ENCODE measurements at places on chromosomes 3 and 15.

DNA sequence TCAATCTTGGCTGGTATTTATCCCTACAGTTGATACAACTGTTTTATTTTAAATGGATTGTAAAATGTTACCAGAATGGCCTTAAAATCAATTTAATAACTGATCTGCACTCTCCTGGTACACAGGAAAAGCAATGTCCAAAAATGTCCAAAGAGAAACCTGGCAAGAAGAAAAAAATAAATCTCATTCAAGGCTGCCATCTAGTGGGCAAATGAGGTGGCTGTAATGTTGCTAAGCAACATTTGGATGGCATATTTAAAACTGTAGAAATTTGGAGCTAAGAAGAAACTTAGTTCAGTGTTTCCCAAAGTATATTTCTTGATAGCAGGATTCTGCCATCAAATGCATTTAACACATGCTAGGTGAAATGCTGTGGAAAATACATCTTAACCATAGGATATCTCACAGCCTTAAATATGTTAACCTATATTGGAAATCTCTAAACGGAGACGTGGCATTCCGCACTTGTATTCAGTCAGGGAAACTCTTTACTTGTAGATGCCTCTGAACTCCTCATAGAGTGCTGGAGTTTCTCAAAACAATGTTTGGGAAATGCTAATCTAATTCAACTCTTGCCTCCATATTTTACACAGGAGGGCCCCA lies 216.8 kb downstream of the ERC2 start:
- DNase-seq: peak; percentile 43

- peak; percentile 70 for DNase-seq
Observed at GRCh38 chr15:52069559-52069958, 43.0 kb downstream of the BCL2L10 start.

DNA sequence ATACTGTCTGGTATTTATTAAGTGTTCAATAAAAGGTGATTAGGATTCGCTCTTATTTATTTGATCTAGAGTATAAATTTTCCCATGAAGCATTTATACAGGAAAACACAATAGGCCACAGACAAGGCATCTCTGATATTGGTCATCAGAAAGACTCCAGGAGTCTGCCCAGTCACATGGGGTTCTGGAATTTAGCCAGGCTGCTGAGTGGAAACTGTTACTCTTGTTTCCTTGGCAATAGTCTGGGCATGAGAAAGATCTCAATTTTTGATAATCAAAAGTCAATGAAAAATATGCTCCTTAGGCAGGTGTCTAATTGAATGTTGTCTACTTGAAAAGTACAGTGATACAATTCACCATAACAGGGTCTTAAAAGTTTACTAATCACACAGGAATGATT lies 161.2 kb downstream of the FRMD5 start:
- DNase-seq: no peak

GRCh38 chr3:179546814-179547241 lies 15.9 kb upstream of the ACTL6A start:
- no peak for DNase-seq

DNA sequence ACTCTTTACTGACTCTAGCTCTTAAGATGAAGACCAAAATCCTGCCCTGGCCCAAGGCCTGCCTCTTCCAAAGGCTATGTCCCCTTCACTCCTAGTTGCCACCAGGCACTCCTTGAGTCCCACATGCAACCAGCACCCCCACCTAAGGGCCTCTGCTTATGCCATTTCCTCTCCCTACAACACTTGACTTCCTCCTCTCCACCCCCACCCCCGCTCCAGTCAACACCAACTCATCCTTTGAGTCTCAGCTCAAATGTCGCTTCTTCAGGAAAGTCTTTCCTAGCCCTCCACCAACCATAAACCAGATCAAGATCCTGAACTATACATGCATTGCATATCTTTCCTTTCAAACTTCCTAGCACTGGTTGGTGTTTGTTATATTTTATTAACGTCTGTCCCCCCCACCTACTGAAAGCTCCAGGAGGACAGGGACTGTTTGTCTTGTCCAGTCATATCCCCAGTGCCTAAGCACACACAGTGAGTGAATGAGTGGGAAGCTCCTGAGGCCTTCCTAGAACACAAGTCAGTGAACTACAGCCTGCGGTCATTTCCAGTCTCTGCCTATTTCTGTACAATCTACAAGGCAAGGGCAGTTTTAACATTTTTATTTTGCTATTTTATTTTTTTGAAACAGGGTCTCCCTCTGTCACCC lies 7.3 kb downstream of the TBC1D2B start:
- DNase-seq: no peak

- DNase-seq: no peak
Observed at GRCh38 chr15:48654801-48655200, 9.3 kb upstream of the FBN1 start.

DNA sequence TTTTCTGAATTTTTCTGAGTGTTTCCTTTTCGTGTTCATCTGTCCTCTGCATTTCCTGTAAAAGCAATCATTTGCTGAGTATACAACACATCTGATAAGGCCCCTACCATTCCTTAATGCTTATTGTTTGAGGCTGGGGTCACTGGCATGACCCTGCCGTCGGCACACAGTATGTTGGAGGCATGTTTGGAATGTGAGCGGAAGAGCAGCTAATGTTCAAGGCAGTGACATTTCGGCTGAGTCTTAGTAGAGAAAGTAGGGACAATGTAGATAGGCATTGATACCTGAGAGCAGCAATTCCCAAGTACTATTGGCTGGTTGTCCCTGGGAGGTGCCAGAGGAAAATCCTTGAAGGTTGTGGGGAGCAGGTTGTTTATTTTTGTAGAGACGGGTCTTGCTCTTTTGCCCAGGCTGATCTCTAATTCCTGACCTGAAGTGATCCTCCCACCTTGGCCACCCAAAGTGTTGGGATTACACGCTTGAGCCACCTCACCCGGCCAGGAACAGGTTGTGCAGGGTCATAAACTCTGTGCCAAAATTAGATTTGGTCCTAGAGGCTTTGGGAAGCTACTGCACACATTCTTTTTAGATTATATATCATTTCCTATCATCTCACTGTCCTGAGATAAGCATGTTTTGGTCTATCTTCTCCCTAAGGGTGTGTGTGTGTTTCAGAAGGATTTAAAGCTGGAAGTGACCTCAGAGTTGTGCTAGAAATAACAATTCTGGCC lies 13.5 kb downstream of the PTPN23 start:
- no peak for DNase-seq

GRCh38 chr15:66730168-66731021 lies 28.4 kb downstream of the SMAD6 start:
- DNase-seq: no peak

DNA sequence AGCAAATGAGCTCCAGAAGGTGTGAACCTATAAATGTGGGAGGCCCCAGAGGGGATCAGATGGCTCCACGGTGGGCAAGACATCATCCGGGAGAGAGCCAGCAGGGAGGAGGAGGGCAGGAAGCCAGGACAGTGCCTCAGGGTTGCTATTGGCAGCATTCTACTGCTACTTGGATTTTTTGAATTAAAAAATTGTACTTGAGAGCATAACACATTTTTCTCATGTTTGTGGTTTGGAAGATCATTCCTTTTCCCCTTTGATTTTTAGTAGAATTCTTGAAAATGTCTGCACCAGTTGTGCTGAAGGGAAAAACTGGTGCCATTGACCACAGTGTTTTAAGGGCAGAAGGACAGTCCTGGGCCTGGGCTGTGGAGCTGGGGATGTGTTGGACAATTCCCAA lies 59.2 kb downstream of the LYZL4 start:
- DNase-seq: no peak

- DNase-seq: no peak
Observed at GRCh38 chr3:194540274-194540905, 53.6 kb upstream of the ATP13A3 start.

DNA sequence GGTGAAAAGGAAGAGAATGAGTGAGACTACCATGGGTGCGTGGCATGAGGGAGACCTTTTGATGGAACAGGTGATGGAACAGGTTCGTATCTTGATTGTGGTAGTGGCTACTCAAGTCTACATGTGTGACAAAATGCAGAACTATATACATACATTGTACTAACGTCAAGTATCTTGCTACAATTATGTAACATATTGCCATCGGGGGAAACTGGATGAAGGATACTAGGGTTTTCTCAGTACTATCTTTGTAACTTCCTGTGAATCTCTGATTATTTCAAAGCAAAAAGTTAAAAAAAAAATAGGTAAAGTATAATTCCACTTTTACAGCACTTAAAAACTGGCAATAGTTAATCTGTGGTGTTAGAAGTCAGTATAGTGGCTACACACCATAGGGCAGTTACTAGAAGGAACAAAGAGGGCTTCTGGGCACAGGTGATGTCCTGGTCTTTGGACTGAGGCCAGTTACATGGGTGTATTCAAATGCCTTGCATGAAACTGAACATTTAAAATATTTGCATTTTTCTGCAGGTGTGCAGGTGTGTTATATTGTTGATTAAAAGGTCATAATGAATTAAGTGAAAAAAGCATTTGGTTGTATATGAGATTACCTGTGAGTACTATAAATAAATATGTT lies 61.4 kb downstream of the LRRK1 start:
- DNase-seq: no peak

GRCh38 chr3:173096140-173096539 lies 44.9 kb downstream of the SPATA16 start:
- DNase-seq: no peak

GRCh38 chr3:46684891-46685290 lies 8.6 kb downstream of the ALS2CL start:
- DNase-seq: no peak

DNA sequence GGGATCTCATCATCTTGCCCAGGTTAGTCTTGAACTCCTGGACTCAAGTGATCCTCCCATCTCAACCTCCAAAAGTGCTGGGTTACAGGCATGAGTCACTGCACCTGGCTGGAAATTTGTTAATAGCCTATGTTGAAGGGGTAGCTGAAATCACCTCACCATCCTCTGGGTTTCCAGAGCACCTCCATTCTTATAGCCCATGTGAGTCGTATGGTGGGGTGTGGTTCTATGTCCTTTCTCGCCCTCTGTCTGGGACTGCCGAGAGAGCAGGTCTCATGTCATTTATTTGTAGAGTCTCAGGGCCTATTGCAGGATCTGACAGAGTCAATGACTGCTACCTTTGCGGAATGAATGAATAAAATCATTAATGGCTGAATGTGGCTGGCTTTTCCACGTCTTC lies 20.9 kb downstream of the CEMIP start:
- no peak for DNase-seq

DNA sequence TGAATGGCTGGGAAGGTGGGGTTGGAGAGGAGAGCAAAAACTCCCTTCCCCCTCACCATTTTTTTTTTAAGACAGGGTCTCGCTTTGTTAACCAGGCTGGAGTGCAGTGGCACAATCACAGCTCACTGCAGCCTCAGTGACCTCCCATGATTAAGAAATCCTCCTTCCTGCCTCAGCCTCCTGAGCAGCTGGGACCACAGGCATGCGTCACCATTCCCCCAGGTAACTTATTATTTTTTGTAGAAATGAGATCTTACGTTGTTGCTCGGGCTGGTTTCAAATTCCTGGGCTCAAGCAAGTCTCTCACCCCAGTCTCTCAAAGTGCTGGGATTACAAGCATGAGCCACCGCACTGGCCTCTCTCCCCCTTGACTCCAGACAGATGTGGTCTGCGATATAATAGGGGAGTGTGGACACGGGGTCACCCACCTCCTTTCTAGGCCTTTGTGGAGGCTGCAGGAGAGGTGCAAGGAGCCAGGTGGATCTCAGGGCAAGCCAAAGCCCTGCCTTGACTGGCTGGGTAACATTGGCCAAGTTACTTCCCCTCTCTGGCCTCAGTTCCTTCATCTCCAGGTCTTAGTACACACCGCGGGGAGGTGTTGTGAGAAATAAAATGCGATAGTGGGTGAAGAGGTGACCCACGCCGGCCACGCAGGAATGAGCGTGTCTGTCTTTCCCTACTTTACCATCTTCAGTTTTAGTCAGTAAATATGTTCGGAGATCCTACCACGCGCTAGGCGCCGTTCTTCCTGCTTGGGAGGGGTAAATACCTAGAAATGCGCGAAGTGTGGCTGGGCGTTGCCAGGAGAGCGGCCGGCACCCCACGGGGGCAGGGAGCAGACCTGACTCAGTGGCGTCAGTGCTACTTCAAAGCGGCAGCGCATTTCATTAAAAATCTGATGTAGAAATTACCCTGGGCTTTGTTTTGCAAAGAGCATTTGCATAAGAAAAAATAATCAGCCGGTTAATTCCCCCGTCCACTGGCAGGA lies 20.2 kb upstream of the CORO2B start:
- peak; percentile 76 for DNase-seq

- no peak for DNase-seq
Observed at GRCh38 chr3:63809607-63810006, 9.5 kb upstream of the C3orf49 start.

- DNase-seq: no peak
Observed at GRCh38 chr15:31098953-31099740, 2.4 kb downstream of the TRPM1 start.

- DNase-seq: peak; percentile 96
Observed at GRCh38 chr3:169764882-169765612, at the start of gene TERC. TSS of gene TERC (minus strand) at chr3:169765060.

DNA sequence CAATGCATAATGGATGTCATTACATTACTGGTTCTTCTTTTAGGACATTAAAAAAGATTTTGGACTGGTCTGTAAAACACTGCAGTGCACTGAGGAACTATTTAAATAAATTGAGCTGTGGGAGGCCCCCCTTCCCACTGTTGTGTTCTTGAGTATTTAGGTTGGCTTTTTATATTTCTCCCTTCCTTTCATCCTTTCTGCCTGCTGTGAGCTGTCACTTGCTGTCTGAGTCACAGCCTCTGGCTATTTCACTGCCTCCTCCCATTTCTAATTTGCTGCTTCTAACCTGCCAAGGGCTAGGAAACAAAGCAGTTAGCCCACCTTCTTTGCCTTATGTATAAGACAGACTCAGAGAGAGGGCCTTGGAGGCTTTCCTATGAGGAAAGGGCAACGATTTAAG lies 89.0 kb upstream of the FNDC3B start:
- DNase-seq: no peak

GRCh38 chr3:127785711-127786265 lies 36.5 kb downstream of the MGLL start:
- peak; percentile 40 for DNase-seq

DNA sequence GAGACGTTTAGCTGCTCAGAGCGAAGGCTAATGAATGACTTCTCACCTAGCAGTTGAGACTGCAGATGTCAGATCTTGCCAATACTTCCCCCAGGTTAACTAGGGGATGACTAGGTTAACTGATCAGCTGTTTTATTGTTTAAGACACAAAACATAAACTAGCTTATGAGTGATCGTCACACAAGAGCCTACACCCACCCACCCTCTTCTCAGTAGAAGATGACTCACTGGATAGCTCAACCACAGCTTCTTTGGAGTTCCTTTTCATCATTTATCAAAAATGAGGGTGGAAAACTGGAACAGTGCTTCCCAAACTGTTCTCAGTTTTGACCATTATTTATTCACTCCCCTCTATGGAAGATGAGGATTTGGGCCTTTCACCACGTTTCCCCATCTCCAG lies 25.2 kb downstream of the GASK1A start:
- DNase-seq: no peak

DNA sequence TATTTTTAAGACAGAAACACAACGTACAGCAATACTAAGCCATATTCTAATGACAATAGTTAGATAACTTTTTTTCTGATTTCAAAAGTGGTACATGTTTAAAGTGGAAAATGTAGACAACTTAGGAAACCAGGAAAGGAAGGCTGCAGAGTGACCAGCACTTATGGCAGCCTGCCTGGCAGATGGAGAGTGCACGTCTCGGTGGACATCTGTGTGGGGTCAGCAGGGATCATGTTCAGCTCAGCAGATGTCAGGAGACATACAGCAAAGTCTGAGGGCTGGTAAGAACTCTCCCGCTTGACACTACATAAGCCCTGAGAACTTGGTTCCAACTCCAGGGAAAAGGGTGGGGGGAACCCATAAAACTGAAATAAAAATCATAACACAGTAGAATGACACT lies 128.6 kb upstream of the ADPGK start:
- no peak for DNase-seq
